ENCODE measurements at places on chromosomes 11 and 22.

DNA sequence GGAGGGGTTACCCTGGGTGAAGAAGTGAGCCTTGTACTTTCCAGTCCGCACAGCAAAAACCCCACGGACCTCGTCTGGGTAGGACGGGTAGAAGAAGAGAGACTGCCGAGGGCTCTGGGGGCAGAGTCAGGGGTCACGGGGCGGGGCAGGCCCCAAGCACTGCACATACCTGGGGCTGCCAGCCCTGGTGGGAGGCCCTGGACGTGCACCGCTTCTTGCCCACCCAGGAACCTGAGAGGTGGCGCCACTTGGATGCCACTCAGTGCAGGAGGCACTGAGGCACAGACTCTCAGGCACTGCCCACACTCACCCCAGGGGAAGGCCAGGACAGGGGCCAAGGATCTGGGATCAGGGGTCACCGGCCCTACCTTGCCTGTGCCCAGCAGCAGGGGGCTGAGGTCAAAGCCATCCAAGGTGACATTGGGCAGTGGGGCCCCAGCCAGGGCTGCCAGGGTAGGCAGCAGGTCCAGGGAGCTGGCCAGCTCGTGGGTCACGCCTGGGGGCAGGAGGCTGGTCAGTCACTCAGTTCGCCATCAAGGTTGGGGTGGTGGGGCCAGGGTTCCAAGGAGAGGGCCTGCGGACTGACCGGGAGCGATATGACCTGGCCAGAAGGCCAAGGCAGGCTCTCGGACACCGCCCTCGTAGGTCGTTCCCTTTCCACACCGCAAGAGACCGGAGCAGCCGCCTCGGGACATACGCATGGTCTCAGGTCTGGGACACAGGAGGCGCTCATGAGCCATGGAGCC is 2.2 kb downstream of the ARSA start:
- no peak for DNase-seq

- DNase-seq = no peak
These were observed 145.5 kb downstream of the TRIM29 start for GRCh38 chr11:119992171-119993051.

GRCh38 chr11:18706330-18707243 is 8.0 kb downstream of the TMEM86A start:
- peak; percentile 84 for DNase-seq

- no peak for DNase-seq
These were observed 298.3 kb downstream of the NTM start for GRCh38 chr11:131668500-131669400.

DNA sequence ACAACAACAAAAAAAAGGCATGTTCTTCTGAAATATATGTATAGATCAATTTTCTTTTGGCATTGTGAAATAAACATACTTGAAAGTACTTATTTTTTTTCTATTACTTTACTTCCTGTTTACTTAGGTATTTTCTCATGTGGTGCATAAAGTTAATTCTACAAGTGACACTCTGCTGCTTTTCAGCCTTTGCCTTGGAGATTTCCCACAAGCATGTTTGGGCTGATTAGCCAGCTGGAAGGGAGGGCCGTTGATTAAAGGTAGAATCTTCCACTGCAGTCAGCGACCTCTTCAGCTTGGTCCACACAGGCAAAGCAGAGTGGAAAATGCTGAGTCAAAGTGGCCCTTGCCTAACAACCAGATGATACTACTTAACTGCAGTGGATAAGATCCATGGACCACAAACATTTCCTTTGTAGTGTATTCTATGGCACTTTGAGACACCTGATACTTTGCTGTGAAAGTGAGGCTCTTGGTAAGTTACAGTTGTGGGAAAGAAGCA is 176.0 kb downstream of the ARHGAP42 start:
- DNase-seq = no peak

DNA sequence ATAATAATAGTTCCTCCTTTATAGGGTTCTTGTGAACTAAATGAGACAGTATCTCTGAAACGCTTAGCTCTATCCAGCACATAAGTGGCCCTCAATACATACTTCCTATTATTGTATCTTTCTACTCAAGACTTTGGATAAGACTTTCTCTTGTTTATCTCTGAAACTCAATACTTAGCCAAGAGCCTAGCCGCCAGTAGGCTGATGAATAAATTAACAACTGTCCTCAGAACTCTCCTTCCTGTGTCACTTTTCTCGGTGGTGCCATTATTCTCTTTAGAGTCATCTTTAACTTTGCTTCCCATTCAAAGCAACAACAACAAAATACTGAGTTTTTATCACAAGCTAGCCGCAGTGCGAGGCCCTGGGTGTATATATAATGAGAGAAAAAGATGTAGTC is 86.9 kb downstream of the FAM83F start:
- DNase-seq = no peak

DNA sequence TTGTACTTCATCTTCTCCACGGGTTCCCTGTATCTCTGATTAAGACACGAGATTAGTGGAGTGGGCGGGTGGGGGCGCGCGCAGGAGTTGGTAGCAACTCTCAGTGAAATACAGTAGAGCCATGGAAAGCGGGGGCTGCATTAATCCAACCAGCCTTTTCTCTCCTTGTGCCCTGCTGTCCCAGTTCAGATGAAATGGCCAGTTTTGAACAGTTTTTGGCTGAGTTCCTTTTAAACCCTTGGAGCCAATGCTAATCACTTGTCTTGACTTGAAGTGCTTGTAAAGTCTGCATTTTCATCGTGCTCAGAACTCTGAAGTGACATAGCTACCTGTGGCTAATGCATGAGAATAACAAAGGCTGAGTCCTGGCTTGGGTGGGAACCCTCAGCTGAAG is 734 bp upstream of the TMEM123 start:
- DNase-seq = peak; percentile 77

- no peak for DNase-seq
These were observed 24.5 kb upstream of the RAB1B start for GRCh38 chr11:66243782-66244535.

GRCh38 chr11:111426617-111427016 is 47.5 kb upstream of the POU2AF1 start:
- DNase-seq = no peak

DNA sequence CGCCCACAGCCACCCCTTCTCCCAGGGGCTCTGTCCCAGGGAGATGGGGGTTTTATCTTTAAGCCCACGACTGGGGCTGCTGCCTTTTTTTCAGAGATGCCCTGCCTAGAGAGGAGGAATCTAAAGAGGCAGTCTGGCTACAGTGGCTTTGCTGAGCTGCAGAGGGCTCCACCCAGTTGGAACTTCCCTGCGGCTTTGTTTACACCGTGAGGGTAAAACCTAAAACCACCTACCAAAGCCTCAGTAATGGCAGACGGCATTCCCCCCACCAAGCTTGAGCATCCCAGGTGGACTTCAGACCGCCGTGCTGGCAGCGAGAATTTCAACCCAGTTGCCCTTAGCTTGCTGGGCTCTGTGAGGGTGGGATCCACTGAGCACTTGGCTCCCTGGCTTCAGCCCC is 535.8 kb downstream of the NELL1 start:
- no peak for DNase-seq

GRCh38 chr11:61141601-61142028 is 19.6 kb downstream of the VPS37C start:
- DNase-seq = peak; percentile 77

- no peak for DNase-seq
These were observed 4.8 kb upstream of the TBX1 start for GRCh38 chr22:19755722-19756287.

DNA sequence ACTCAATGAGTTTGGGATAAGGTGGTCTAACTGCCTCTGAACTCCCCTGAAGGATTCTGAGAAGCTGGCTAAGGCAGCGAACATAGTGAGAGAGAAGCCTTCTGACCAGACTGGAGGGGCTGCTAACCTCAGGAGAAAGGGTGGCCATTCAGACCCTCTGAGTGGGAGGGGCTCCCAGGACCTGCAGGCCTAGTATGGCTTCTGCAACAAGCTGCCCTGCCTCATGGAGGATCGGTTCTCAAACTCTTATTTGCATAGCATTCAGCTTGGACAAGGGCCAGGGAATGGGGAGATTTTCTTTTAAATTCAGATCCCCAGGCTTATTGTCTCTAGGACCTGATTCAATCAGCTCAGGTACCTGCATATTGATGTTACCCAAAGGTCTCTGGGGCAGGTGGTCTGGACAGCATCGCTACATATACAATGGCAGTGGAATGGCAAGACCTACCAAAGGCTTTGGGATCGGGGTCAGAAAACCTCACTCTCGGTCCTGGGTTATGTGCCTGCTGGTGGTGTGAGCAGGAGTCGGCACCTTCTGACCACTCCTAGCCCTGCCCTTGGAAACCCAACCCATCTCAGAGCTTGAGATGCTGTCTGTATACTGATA is 599.1 kb downstream of the BRD1 start:
- DNase-seq = no peak

DNA sequence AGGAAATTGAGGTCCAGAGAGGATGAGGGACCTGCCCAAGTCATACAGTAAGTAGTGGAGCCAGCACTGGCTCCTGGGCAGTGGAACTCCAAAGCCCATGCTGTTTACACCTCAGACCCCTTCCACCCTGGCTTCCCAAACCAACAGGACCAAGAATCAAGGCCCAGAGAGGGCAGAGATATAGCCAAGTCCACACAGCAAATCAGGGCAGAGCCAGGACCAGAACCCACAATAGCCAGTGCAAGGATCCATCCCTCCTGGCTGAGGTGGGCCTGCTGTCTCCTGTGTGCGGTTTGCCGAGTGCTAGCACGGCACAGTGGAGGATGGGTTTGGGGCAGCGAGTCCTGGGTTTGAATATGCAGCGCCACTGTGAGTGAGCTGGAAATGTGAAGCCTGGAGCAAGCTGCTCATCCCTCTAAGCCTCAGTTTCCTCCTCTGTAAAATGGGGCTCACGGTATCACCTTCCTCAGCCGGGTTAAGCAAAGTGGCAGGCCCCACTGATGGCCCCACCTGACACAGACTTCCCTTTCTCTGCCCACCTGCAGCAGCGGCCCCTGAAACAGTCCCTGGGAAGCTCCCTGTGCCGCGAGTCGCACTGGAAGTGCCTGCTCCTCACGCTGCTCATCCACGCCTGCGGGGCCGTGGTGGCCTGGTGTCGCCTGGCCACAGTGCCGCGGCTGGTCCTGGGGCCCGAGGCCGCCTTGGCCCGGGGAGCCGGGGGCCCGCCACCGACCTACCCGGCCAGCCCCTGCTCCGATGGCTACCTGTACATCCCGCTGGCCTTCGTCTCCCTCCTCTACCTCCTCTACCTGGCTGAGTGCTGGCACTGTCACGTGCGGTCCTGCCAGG is 2.3 kb downstream of the TMEM151A start:
- DNase-seq = no peak

All from aorta (tissue), 5 donors.